Kidney (tissue), 22 donors: ENCODE measurements at places on chromosomes 6 and 20. TPM values are rescaled to one million over a fixed set of nuclear protein-coding genes. Genes with fewer than 3 reads are reported as not detected.

DNA sequence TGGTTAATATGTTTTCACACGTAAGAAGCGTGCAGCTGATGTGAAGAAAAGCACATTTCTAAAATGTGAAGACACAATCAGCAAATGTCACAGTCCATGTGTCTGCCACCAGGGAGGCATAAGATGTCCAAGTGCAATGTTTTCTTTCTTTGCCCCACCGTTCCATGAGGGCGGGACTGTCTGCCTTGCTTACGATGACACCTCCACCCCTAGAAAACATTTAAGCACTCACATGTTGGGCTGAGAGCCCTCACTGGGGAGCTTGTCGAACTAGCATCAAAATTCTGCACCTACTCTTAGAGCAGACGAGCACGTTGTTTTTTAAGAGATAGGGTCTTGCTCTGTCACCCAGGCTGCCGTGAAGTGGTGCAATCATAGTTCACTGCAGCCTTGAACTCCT lies 57.6 kb downstream of the PSMG4 start:
- no peaks in the 10 kb centered on the region for H3K36me3 ChIP-seq
- H3K4me3 ChIP-seq = no peak overlapping the region
- H3K27ac ChIP-seq = no peak overlapping the region
- H3K27me3 ChIP-seq = no peaks in the 10 kb centered on the region
- H3K4me1 ChIP-seq = no peaks in the 10 kb centered on the region

DNA sequence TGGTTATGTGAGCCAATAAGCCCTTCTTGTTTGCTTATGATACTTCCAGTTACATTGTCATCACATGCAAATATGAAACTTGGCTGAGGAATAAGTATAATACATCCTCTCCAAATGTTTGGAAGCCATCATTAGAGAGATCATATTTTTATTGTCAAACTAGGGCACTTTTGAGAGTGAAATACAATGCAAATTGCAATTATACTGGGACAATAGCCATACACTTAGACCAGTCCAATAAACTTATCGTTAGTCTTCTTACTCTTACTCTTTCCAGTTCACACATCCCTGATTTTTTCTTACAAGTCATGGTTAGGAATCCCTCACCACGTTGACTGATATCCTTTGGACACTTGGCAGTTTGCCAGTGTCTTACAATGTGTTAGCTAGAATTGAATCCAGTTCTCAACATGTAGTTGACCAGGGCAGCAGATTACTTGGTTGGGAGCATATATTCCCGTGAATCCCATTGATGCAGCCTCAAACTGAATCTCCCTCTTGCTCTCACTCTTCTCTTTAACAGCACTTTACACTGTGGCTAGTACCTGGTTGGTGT lies 519.7 kb upstream of the ID4 start:
- H3K4me1 ChIP-seq = no peaks in the 10 kb centered on the region
- no peaks in the 10 kb centered on the region for H3K27me3 ChIP-seq
- no peaks in the 10 kb centered on the region for H3K36me3 ChIP-seq
- H3K27ac ChIP-seq = no peak overlapping the region
- H3K4me3 ChIP-seq = no peak overlapping the region

GRCh38 chr20:58472273-58473018 lies 42.8 kb downstream of the APCDD1L start:
- no peak overlapping the region for H3K4me3 ChIP-seq
- DNase-seq = peak; percentile 7
- H3K27ac ChIP-seq = no peak overlapping the region
- peaks cover 2% of the 10 kb centered on the region for H3K4me1 ChIP-seq

- no peaks in the 10 kb centered on the region for H3K4me1 ChIP-seq
- no peak overlapping the region for H3K27ac ChIP-seq
- DNase-seq = no peak
- no peaks in the 10 kb centered on the region for H3K36me3 ChIP-seq
- no peaks in the 10 kb centered on the region for H3K27me3 ChIP-seq
- no peak overlapping the region for H3K4me3 ChIP-seq
Observed at GRCh38 chr6:142378138-142378875, 76.5 kb downstream of the ADGRG6 start.

DNA sequence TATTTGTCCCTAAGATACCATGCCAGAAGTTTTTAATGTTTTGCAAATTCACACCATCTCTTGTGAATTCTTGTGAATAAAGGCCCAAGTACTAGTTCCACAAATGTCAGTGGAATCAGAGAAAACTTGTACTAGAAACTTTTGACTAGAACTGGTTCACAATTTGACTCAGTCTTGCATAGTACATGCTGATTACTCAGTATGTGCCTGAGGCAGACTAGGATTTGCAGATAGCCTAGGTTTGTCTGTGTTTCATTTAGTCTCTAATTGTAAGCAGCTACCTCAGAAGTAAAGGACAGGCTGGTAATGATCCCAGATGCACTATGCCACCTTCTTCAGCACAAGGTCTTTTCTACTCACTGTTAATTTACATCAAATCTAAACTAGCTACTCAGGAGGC lies 34.2 kb upstream of the GSTA4 start:
- H3K27ac ChIP-seq = no peak overlapping the region
- H3K4me3 ChIP-seq = no peak overlapping the region
- H3K27me3 ChIP-seq = no peaks in the 10 kb centered on the region
- no peak for DNase-seq
- H3K4me1 ChIP-seq = no peaks in the 10 kb centered on the region
- peaks cover 23% of the 10 kb centered on the region for H3K36me3 ChIP-seq

- DNase-seq = peak; percentile 64
- H3K4me3 ChIP-seq = no peak overlapping the region
- no peak overlapping the region for H3K27ac ChIP-seq
- no peaks in the 10 kb centered on the region for H3K4me1 ChIP-seq
Observed at GRCh38 chr20:61356196-61356595, 104.1 kb downstream of the CDH4 start.

DNA sequence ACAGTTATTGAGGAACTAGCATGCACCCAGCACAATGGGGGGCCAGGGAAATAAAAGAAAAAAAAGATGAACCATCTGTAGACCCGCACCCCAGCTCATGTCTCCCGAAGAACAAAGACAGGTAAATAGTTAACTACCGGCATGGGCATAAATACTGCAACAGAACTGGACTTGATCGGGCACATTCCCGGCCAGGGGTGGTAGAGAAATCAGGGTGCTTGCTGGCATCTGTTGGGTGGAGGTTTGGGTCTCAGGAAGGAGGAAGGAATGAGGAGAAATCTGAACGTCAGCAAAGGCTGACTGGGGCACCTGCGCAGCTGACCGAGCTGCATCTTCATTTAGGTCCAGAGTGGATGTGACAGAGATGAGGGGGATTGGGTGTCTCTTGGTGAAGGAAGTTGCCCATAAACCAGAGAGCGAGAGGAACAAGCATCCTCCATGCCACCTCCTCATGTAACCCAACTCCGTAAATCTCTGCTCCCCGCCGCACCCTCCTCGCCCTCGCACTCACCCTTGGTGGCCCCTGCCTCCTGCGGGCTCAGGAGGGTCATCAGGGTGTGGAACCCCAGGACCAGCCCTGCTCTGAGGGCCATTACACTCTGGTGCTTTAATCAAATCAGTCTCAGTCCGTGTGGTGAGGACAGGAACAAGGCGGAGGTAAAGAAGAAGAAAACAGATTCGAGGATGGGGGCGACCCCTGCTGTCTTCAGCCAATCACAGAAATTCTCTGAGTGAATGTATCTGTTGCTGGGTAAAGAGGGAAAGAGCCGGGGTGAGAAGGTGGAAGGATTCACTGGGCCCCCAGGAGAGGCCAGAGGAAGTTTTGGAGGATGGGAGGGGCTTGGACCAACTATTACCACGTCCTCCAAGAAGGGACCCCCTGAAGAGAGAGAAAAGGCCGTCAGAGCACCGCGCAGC lies at the start of gene HLA-DOA:
Gene HLA-DOA, minus strand, starts transcription at position 648 of the 918 bp plus-strand sequence.
- no peaks in the 10 kb centered on the region for H3K27me3 ChIP-seq
- H3K4me3 ChIP-seq = peak within 1 kb of the TSS; percentile 44
- no peaks in the 10 kb centered on the region for H3K36me3 ChIP-seq
- peaks cover 4% of the 10 kb centered on the region for H3K4me1 ChIP-seq

DNA sequence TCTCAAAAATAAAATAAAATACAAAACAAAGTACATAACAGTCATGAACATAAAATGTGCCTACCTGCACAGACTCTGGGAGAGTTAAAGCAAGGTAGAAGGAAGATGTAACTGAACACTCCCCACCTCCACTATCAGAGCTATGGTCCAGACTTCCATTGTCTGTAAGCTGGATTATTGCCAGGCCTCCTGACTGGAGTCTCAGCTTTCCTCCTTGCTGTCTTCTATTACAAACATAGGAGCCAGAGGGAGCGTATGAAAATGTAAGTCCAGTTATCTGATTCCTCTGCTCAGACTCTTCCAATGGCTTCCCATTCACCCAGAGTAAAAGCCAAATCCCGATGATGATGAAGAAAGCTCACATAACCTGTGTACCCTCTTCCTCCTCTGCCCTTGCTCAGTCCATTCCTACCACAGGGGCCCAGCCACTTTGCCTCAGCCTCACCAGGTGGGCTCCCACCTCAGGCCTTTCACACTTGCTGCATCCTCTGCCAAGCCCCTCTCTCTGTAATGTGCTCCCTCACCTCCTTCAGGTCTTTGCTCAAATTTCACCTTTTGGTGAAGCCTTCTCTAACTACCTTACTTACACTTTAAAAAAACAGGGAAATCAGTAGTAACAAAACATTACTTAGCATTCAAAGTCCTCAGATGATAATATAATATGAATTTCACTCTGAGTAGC lies 194.1 kb downstream of the RIMS1 start:
- DNase-seq = peak; percentile 16
- H3K27me3 ChIP-seq = no peaks in the 10 kb centered on the region
- no peak overlapping the region for H3K27ac ChIP-seq
- no peak overlapping the region for H3K4me3 ChIP-seq

DNA sequence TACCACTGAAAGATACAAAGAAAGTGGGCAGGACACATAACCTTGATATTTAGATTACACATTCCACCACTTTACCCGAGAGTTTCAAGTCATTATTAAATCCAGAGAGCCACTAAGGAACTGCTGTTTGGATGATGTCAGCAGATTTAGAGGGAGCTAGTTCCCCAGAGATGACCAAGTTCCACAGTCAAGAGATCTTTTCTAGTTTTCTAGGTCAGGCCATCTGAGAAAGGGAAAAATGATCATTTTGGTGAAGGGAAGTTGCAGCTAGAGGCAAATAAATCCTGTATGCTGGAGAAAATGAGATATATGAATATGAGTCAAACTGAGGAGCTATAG lies 147.8 kb downstream of the HS3ST5 start:
- no peak for DNase-seq
- no peak overlapping the region for H3K27ac ChIP-seq
- H3K4me3 ChIP-seq = no peak overlapping the region
- H3K27me3 ChIP-seq = no peaks in the 10 kb centered on the region
- H3K4me1 ChIP-seq = no peaks in the 10 kb centered on the region

Gene HLA-DRB1
- total RNA-seq = 267 TPM

Gene MCCD1
- total RNA-seq = 3.5 TPM
